MCF 10A (cell line): ENCODE measurements at places on chromosomes 12 and 14. TPM values are rescaled to one million over a fixed set of nuclear protein-coding genes. Genes with fewer than 3 reads are reported as not detected.

Gene SRRM4
- total RNA-seq: not detected in 2 replicates

Gene VWF
- not detected in 2 replicates for total RNA-seq

Gene MYBPC1
- total RNA-seq: 0.29 and 0.70 TPM in 2 replicates

Gene KCNC2
- not detected in 2 replicates for total RNA-seq

Gene OSGEP
- 27.2 and 34.7 TPM in 2 replicates for total RNA-seq

Gene SVOP
- not detected in 2 replicates for total RNA-seq

Gene ZBTB39
- total RNA-seq: 5.2 and 6.2 TPM in 2 replicates

Gene FAM181A
- total RNA-seq: not detected in 2 replicates

Gene SLC11A2
- total RNA-seq: 45.6 and 60.9 TPM in 2 replicates

Gene DYRK2
- total RNA-seq: 24.6 and 33.3 TPM in 2 replicates

Gene GPR84
- total RNA-seq: 0.17 TPM in 1 of 2 replicates, not detected in the other

Gene SYCP3
- not detected in 2 replicates for total RNA-seq

Gene C12orf56
- not detected in 2 replicates for total RNA-seq

Gene ANAPC7
- total RNA-seq: 76.3 and 87.1 TPM in 2 replicates

Gene SRP54
- total RNA-seq: 77.4 and 108 TPM in 2 replicates

Gene FOXN4
- total RNA-seq: not detected in 2 replicates

Gene OVCH1
- 1.9 and 4.0 TPM in 2 replicates for total RNA-seq

Gene BATF
- total RNA-seq: not detected in 2 replicates

Gene KRT80
- total RNA-seq: 27.4 and 52.3 TPM in 2 replicates
